ENCODE measurements at places on chromosomes 5 and 9.

DNA sequence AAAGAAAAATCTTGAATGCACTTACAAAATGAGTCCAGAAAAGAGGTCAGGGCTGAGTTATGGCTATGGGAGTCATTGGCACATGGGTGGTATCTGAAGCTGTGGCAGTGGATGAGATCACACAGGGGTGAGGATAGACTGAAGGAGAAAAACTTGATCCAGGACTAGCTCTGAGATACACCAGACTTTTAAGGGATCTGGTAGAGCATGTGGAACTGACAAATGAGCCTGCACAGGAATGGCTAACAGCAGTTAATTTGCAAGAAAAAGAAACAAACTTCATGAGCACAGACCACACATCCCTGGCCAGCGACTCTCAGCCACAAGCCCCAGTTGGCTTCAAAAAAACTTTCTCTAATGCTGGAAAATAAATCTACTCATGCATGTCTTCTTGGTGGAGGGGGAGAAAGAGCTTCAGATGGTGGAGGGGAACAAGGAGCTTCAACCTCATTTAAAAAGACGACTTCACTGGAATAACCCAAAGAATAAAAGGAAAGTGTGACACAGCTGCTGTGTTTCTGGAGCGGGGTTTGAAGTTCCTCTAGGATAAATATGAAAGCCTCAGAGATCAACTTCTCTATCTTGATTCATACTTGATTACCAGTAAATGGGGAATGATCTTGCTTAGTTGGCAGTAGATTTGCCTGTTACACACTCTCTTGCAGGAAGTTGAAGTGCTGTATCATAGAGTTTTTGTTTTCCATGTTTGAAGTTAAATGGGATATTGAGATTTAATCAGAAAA lies 33.6 kb downstream of the TNFAIP8 start:
- no peak for DNase-seq

- no peak for DNase-seq
These were observed 14.6 kb downstream of the CLPTM1L start for GRCh38 chr5:1330146-1330846.

DNA sequence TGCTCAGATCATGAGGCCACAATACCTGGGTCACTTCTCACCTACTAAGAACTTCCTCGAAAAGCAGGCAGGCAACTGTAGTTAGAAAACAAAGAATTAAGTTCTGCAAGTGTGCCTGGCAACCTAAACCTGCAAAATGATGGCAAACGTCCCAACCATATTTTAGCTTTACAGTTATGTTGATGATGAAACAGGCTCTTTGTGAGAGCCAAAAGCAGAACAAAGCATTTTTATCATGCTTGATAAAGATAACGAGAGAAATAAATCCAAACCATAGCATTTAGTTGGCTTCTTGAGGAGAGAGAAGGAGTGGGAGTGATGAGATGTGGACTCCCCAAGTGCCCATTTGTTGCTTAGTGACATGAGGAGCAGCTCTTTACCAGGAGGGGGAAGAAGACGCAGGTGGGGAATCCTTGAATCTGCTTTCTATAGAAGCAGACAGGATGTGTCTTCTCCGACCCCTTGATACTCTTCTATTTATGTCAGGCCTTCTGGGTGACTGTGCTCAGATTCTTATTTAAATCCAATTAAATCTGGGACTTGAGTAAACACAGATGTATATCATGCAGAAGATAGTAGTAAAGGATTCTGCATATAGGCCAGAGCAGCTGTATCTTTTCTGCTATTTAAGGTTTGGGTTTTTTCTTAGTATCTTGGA lies 221.2 kb downstream of the TMEM167A start:
- no peak for DNase-seq

DNA sequence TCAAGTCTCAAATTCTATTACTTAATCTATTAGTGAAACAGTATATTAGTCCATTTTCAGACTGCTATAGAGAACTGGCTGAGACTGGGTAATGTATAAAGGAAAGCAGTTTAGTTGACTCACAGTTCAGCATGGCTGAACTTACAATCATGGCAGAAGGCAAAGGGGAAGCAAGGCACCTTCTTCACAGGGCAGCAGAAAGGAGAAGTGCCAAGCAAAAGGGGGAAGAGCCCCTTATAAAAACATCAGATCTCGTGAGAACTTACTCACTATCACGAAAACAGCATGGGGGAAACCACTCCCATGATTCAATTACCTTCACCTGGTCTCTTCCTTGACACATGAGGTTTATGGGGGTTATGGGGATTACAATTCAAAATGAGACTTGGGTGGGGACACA lies 67.9 kb upstream of the CHSY3 start:
- DNase-seq, result no peak

GRCh38 chr5:34047774-34048572 lies 5.0 kb upstream of the C1QTNF3 start:
- no peak for DNase-seq

All from NCI-H510A treated with DMSO at 0.1 percent for 48 hours (cell line).